ENCODE measurements at places on chromosomes 5 and 9. TPM values are rescaled to one million over a fixed set of nuclear protein-coding genes. Genes with fewer than 3 reads are reported as not detected.

- DNase-seq: no peak
These were observed 45.3 kb downstream of the FBXW11 start for GRCh38 chr5:171961117-171961516.

TMEM174 gene
- not detected for total RNA-seq

DNA sequence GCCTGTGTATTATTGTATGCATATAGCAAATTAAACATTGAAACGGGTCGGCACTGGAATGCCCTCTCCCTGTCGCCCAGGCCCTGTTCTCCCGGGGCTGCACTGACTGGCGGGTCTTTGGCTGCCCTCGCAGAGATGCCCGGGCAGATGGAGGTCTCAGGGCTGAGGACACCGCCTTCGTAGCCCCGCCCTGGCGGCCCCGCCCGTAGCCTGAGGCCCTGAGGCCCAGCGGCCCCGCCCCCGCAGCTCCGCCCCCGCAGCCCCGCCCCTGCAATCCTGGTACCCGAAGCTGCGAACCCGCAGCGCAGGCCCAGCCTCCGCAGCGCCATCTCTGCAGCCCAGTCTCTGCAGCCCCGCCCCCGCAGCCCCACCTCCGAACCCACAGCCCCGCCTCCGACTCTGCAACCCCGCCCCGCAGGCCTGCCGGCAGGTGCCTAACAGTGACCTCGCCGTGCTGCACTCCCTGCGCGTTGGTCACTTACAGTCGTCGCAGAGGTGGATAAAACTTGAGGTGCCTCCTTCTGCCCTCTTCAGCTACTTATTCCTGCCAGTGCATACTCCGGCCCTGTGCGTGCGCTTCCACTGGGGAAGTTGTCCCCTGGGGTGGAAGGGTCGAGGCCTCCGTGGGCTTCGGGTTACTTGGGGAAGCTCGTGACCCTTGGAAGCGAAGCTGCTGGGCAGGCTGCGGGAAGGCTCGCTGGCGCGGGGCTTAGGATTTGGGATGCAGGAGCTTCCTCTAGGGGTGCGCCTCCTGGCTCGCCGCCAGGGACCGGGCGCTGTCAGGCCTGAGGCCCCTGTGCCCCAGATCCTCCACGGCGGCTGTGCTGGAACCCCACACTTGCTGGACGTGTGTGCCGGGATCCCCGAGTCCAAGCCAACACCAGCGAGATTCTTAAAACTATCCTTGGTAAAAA is 72.3 kb downstream of the ICE1 start:
- DNase-seq: no peak

TSSK1B gene
- total RNA-seq: under 0.01 TPM

DNA sequence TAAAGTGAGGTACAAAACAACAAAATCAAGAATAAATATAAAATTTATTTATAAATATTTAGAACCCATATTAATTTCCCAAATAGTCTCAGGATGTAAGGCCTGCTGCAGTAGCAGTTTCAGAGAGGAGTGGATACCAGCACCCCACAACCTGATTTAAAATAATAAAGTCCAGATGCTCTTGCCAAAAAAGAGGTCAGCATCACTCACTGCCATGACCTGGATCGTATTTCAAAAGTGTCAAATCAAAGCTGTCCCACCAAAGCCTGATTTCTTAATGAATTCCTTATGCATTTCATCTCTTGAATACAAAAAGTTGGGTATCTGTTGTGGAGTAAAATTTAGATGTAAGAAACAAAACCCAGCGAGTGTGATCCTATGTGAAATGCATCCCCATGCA is 58.0 kb upstream of the ROR2 start:
- DNase-seq: no peak

DNA sequence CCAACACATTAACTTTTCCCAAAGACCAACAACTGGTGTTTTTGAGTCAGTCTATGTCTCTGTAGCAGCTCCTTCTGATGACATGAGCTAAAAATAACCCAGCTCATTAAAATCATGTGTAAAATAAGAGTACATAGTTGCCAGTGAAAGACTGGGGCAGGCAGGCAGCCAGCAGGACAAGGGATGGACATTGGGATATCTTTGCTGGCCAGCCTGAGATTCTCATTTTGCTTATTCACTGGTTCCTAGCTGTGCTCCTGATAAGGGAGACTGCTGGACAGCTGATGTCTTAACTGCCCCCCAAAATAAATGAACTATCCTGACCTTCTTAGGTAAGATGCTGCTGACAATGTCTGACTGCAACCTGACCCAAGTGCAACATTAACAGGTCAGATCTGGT is 33.9 kb downstream of the EPB41L4B start:
- DNase-seq: no peak

GRCh38 chr5:142814122-142814521 is 43.9 kb downstream of the ARHGAP26 start:
- no peak for DNase-seq

DNA sequence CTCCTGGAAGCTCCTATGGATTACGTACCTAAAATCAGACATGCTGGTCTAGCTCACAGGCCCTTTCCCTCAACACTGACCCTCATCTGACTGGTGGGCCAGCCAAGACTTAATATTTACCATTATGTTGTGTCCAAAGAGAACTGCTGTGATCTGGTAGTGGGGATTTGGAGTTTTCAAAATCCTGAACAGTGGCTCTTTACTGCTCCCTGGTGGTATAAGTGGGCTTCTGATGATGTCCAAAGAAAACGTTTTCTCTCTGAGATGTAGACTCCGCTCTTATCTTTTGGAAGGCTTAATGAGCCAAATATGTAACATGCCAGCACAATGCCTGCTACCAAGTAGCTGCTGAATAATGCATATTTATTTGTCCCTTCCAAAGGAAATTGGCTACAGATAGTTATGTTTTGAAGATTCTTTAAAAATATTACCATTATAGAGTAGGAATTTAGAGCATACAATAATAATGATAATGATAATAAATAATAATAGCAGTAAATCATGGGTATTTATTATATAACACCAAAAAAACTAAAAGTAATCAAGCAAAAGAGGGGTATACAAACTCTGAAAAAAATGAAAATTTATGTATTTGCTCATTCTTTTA is 406.6 kb upstream of the TNC start:
- DNase-seq: no peak

ZDHHC21 gene
- total RNA-seq: 8.6 TPM

RFESD gene
- total RNA-seq: 0.63 TPM

DNA sequence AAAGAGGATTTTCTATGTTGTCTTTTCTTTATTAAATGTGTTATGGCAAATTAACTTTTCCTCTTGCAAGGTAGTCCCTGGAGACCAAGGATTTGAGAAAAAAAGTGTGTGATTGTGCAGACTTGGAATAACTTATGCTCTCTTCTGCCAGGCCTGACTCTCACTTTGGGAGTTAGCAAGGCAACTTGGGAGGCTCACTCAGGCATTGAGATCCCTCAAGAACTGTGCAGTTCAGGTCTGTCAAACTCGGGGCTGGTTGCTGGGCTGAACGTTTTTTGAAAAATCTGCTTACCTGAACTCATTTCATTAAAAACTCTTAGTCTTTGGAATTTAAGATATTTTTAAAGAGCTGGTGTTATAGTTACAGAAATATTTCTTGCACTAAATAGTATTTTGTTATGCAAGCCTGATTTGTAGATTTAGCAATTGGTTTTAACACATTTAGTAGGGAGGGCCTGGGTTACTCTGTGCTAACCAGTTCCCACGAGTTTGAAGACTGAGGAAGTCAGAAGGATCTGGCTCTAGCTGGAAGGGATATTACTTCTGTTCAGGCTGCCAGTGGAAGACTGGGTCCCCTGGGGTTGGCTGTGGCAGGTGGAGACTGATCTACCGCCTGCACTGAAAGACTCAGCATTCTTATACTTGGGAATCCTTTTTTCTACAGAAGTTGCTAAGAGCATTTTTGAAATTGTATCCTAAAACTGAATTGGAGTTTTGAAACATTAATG is 150.4 kb upstream of the PCSK5 start:
- DNase-seq: no peak

- no peak for DNase-seq
These were observed 41.9 kb upstream of the PPP2R2B start for GRCh38 chr5:146920351-146920881.

OR1Q1 gene
- total RNA-seq: not detected

DNA sequence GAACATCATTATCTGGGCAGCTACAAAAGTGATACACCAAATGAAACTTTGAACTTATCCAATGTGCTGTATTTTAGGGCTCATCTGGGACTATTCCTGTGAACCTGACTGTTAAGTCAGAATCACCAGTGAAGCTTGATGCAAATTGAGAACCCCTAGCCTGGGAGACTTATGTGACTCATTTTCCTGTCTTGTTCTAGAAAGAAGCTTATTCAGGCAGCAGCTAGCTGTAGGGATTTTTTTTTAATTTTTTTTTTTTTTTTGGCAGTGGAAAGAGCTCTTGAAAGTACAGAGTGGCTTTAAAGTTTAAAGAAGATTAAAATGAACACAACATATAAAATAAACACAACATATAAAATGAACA is 81.1 kb upstream of the TNFAIP8 start:
- DNase-seq: no peak

GRCh38 chr5:35773967-35774366 is 82.7 kb upstream of the IL7R start:
- DNase-seq: no peak

IL9 gene
- not detected for total RNA-seq

FGFR4 gene
- total RNA-seq: 4.5 TPM

DNA sequence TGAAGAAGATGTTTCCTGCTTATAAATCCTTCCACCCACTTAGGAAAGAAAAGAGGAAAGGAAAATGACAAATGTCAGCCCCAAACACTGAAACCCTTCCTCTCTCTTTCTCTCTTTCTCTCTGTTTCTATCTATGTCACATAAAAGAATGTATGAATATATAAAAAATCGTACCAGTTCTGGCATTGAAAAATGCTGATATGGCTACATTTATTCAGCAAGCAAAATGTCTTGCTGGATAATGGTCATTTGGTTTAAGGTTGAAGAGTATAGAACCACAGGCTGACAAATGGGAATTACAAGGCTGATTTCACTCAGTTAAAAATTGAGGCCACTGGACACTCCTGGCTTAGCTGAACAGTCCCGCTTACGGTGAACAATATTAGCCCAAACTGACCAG is 335.9 kb downstream of the PARP8 start:
- no peak for DNase-seq

DNA sequence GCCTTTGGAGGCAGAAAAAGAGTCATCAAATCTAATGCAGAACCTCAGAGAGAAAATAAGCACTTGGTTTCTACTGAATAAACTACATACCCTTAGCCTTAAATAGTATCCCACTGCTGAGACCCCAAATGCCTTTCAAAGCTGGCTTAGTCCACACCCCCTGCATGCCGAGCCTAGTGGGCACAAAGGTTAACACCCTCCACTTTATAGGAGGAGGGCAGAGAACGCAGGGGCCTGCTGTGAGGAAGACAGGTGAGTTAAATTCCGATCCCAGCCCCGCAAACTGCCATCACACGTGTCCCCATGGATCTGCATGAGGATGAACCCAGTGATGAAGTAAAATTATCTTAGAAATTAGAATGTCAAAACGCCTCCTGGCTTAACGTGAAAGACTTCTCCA is 19.5 kb upstream of the HSD17B3 start:
- no peak for DNase-seq

PCDHGA2 gene
- total RNA-seq: 5.4 TPM

SLC45A2 gene
- 0.26 TPM for total RNA-seq

DNA sequence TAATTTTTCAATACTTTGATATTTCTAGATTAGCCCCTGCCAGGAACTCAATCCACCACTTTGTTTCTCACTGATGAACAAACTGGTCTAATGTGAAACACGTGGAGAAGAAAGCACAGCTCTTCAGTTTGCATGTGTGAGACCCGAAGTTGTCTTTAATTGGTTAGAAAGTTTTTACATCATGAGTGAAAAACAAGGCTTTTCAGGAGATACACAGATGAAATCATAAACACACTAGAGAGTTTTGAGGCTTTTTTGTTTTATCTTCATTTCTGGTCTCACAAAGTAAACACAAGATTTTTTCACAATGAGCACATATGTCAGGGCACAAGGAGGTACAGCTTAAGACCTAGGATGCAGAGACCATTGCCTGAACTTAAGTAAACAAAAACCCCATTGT is 84.5 kb upstream of the MOCS2 start:
- no peak for DNase-seq

AIF1L gene
- 9.1 TPM for total RNA-seq

DNA sequence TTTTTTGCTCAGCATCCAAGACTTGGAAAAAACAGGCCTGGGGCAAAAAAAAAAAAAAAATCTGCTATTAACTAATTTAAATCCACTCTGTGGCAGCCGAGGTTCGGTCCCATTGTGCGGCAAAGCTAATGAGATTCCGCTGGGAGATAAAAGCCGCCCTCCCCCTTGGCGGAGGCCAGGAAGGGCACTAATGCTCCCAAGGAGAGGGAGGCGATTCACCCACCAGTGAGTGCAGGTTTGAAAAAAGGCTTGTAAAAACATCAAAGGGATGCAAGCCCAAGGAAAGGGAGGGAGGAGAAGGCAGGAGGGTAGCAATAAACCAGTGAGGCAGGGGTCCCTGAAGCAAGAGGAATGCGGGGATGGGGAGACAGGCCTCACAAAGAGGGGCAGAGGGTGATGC is 129.5 kb upstream of the RAPGEF1 start:
- DNase-seq: no peak

DNA sequence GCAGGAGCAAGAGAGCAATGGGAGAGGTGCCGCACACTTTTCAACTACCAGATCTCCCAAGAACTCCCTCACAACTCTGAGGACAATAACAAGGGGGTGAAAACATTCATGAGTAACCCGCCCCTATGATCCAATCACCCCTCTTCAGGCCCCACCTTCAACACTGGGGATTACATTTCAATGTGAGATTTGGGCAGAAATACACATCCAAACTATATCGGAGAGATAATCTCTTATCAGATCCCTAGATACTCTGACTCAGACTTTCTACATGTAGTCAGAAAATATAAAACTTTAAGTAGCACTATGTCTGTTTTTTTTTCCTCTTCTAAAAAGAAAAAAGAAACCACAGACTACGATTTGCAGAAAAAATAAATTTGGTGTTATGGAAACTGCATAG is 1595.9 kb upstream of the NUDT12 start:
- DNase-seq: no peak

DNA sequence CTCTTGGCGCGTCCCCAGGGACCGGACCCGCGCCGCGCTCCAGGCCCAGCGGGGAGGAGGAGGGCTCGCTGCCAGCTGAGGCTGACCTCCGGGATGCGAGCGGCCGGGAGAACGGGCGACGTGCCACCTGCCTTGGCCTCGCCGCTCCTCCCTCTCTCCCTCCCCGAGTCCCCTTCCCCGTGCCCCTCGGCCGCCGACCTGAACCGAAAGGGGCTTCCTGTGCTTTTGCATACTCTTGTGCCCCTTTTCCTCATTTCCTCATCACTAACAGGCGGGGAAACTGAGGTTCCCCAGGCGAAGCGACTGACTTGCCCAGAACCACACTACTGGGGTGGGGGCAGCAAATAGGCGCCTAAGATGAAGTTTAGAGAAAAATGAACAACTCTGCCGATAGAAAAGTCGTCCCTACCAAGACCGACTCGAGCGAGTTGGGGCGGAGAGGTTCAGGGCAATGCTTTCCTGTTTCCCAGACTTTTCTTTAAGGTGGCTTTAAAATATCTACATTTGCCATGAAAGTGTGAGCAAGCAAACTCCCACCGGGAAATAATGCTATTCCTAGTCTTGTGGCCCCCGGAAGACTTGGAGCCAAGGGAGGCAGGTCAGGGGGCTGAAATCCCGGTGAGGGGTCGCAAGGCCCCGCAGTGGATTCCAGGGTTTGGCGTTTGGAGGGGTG is 580 bp upstream of the DUSP1 start:
- DNase-seq: no peak
